Mucosa of descending colon (tissue), 3 donors: ENCODE measurements at places on chromosomes 4 and X.

DNA sequence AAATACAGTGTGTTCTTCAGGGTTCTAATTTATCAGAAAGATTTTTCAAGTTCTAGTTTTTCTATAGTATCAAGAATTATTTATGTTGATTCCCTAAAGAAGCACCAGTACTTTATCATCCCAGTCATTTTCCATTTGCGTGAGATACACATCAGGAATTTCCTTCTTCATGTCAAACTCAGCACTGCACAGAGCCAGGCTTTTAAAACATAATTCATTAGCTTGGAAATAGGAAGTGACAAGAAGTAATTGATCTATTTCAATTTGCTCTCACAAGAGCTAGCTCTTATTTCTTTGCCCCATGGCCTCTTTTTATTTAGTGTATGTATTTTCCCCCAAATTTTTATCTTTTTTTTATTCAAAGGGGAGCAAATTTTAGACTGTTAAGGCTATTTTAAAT lies 13.0 kb upstream of the SLC10A4 start:
- no peak for DNase-seq

GRCh38 chrX:127558811-127559210 lies 493.4 kb downstream of the ACTRT1 start:
- no peak for DNase-seq

GRCh38 chr4:107265859-107266258 lies 229.7 kb upstream of the DKK2 start:
- no peak for DNase-seq

DNA sequence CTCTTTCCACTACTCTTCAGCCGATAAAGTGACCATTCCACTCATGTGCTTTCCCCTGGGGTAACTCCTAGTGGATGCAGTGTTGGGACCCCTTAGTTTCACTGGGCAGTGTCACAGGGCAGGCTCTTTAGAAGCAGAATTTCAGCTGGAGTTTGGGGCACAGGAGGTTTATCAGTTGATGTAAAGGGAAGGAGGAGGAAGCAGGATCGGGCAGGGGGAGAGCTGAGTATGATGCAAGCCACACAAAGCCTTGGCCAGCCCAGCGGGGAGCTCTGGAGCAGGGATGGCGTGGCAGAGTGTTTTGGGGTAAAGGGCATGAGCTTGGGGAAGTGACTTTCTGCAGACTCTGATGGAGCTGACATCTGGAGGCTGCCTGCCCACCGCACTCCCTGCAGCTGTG lies 19.3 kb downstream of the WDR13 start:
- DNase-seq, result no peak

DNA sequence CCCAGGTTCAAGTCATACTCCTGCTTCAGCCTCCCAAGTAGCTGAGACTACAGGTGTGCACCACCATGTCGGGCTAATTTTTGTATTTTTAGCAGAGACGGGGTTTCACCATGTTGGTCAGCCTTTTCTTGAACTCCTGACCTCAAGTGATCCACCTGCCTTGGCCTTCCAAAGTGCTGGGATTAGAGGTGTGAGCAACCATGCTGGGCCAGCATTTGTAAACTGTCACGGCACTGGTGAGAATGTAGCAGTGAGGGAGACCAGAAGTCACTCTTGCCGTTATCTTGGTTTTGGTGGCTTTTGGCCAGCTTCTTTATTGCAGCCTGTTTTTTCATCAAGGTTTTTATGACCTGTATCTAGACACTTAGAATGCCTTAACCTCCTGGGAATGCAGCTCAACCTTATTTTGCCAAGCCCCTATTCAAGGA lies 22.4 kb downstream of the PCDH18 start:
- DNase-seq, result no peak

DNA sequence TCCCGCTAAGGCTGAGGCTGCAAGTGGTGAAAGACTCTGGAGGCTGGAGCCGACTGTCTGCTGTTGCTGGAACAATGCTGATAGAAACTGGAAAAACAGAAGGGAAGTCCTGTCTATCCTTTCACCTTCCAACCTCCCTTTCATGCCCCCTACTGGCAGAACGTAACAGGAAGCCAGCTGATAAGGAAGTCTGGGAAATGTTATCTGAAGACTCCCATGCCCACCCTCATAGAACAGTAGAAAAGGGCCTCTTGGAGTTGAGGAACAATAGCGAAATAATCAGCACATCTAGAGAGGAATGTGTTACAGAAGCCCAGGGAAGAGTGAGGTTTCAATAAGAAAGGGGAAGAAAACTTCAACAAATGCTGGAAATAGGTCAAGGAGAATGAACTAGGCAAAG lies 117.1 kb upstream of the DKK2 start:
- DNase-seq, result peak; percentile 68

GRCh38 chr4:41209187-41209586 lies 5.2 kb downstream of the APBB2 start:
- DNase-seq, result peak; percentile 67

- no peak for DNase-seq
Measured at GRCh38 chr4:124873361-124874171, 161.0 kb upstream of the ANKRD50 start.

- DNase-seq, result no peak
Measured at GRCh38 chr4:6416518-6417286, 55.7 kb downstream of the PPP2R2C start.

DNA sequence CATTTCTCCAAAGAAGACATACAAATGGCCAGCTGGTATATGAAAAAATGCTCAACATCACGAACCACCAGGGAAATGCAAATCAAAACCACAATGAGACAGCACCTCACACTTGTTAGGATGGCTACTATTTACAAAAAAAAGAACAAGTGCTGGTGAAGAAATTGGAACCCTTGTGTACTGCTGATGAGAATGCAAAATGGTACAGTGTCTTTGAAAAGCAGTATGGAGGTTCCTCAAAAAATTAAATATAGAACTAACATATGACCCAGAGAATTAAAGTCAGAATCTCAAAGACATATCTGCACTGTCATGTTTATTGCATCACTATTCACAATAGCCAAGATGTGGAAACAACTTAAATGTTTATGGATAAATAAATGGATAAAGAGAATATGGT lies 20.9 kb downstream of the PAGE4 start:
- DNase-seq, result no peak

DNA sequence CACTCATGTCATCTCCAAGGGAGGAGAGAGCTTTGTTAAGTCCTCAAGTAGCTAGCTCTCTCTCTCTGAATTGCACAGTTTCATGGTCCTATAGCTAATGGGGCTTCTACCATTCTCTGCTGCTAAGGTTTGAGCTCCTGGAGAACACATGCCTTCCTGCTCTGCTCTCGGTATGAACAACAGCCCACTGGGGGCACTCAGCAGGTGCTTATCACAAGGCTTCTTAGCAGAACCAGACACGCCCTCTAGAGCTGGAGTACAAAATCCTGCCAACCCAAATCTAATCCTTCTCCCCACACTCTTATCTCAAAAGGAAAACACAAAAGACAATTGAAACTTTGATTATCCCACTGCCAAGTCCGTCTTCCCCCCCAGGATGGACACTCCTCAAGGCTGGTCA lies 176.5 kb downstream of the HS3ST1 start:
- no peak for DNase-seq

DNA sequence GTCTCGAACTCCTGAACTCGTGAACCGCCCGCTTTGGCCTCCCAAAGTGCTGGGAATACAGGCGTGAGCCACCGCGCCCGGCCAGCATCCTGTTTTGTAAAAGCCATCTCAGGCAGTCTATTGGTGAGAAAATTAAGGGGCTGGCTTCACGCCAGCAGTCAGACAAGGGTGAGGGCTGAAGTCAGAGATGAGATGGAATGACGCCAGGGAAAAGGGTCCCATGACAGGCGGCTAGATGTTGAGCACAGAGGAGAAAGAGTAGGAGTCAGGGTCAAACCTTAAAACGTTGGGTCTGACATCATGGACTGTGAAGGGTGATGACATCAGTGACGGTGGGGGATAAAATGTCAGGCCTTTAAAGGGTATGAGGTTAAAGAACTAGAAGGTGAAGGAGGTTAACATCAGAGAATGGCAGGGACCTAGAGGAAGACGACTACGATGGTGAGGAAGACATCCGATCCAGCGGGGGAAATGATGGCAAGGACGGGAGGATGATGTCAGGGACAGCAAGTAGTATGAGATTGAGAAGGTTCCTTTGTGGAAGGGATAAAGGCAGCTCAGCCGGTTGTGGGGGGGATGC lies 504 bp upstream of the RBM3 start:
- DNase-seq, result peak; percentile 59

DNA sequence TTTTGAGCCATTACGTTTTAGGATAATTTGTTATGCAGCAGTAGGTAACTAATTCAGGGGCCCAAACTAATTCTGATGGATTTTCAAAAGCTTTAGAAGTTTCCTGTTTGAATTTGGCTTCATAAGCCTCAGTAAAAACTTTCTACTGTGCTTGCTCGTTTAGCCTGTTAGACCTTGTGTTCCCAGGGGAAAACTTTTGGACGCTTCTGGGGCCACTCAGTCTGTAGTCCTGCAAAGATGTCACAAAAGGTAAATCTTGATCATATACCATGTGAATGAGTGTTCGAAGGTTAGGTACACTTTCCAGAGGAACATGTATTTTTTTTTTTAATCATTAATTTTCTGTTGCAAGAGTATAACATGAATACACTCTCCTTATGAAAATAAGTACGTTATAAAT lies 70.7 kb downstream of the SUPT20HL2 start:
- no peak for DNase-seq

- DNase-seq, result no peak
Measured at GRCh38 chrX:44019911-44020310, 46.7 kb upstream of the NDP start.

DNA sequence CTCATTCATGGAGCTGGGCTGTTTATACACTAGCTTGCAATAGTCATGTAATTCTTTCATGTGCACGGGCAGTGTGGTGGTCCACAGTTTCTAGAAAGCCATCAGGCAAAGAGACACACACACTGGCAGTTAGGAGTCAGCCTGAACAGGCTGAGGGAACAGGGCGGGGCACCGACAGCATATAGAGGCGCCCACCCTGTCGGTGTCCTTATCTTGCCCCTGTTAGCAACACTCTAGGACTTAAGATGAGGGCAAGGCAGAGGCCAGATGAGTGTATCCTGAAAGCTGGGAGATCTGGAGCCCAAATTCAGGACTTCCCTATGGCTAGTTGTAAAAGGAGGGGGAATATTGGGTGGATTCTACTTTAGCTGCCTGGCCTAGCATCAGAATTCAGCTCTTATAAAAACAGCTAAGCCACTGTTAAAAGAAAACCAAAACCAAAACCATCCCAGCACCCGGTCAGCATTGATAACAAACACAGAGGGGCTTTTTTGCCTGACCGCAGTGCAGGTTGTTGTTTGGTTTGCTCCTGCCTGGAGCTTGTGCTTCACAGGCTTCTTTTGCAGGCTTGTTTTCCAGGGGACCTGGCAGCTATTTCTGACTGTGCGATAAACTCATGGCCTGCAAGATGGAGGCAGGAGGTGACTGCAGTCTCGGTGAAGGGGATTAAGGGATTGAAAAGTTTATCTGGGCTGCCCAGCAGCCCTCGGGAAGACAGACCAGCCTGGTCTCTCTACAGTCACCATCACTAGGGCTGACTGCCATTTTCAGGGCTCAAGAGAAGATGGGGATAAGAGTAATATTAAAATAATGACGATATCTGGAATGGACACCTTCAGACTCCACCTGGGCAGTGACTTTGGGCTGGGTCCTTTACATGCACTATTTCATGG lies 638.9 kb downstream of the MID1IP1 start:
- no peak for DNase-seq

GRCh38 chr4:74311696-74312313 lies 3.5 kb downstream of the EPGN start:
- DNase-seq, result peak; percentile 82

DNA sequence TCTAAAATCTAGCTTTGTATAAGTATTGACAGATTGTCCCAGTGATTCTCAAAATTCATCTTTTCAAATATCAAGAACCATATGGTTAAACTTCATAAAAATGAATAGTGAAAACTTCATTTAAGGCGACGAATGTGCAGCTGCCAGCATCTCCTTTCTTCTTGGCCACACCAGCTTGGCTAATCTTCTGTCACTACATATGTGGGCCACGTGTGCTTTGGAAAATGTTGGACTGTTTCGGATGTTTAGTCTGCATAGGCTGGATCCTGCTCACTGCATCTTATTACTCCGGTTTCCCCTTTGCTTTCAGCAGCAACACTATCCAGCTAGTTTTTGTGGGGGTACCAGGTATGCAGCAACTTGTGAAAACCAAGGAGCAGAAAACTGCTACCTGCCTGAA lies 221.9 kb downstream of the BMPR1B start:
- DNase-seq, result no peak

GRCh38 chr4:7160439-7160838 lies 31.9 kb upstream of the SORCS2 start:
- DNase-seq, result no peak

DNA sequence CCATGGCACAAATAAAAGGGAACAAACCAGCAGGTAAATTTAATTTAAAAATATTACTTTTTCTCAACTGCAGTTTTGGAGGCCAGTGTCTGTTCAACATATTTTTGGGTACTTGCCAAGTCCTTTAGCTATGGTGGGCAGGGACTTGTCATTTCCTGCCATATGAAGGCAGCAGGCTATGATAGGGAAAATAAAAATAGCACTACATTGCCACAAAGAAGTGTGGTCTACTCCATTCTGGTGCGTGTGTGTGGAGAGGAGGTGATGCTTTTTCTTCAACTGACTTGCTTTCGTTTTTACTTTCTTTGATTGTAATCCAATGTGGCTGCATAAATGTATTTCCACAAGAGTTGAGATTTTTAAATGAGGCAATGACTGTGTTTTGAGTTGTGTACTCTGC lies 17.2 kb downstream of the GPR174 start:
- DNase-seq, result no peak

GRCh38 chr4:120682981-120683380 lies 239.5 kb downstream of the PRDM5 start:
- DNase-seq, result no peak

DNA sequence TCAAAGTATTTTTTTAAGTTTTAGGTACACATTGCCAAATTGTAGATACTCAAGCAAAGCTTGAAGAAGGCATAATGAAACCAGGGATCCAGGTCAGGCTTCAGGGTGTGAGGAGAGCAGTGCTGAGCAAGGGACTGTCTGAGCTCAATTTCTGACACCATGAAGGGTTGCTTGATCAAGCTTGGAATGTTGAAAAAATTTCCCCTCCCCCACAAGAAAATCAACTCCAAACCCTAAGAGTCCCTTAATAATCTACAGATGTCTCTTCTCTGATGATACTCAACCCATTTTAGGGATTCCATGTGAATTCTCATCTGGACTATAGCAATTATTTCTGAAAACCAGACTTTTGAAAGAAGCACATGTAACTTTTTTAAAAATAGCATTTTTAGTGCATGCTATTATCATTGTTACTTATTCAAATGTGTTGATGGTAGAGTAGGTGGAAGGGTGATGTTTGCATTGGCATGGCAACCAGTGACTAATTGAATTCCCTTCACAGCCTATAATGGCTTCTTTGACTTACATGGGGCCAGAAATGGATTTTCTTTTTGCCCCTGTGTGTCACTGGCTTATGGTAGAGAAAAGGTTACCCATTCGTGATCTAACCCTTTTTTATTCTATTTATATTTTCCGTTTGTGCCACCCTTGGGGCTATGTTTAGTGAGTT lies 252.0 kb downstream of the FBXW7 start:
- no peak for DNase-seq

DNA sequence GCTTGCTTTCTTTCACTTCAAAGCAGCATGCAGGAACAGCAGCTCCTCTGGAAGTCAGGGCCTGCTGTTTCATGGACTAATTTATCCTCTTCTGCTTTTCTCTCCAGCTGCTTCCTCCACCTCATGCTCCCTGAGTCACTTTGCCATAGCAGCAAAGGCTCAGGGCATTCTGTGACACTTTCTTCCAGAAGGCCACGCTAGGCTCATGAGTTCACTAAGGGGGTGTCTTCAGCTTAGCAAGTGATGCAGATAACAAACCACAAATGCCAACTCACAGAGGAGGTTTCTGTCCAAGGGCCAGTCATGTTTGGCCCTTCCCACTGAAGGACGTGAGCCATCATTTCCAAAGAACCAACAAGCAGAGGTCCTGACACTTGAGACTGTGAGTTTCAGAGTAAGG lies 200.2 kb downstream of the ADGRA3 start:
- DNase-seq, result no peak
